ENCODE measurements at places on chromosomes 3 and 15. TPM values are rescaled to one million over a fixed set of nuclear protein-coding genes. Genes with fewer than 3 reads are reported as not detected.

GRCh38 chr15:74799255-74799855, 13.3 kb upstream of the LMAN1L start:
- no peak for DNase-seq

GRCh38 chr3:177426878-177427495, 229.7 kb upstream of the TBL1XR1 start:
- no peak for DNase-seq

- peak; percentile 7 for DNase-seq
Observed at GRCh38 chr3:57967590-57967989, 40.6 kb upstream of the FLNB start.

TEX264 gene
- total RNA-seq: 40.2 TPM

- no peak for DNase-seq
Observed at GRCh38 chr3:114487502-114487901, 193.7 kb downstream of the TIGIT start.

DNA sequence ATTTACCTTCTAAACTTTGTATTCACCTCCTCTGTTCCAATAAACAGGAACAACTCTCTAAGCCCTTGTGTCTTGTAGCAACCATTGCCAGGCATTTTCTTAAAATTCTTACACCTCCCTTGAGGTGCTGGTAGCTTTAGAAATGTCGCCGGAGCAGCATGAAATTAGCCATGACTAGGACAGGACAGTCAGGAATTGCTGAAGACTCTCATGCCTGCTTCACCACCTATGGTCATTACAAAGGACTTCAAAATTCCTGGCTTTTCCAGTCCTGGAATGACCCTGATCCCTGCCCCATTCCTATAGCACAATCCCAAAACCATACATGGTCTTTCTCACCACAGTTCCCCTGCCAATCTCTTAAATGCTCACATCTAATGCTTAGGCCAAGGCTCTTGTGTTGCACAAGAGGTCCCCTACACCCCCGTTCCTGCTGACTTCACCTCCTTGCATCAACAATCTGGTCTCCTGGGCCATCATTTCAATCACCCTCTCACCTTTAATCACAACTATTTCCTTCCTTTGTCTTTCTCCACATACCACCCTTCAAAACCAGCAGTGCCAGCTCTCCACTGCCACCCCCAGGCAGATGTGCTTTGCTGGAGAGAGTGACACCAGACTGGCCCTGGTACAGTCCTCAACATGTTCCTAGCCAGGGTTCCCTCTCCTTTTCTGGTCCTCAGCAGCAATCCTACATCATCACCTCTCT, 113.2 kb upstream of the TJP1 start:
- no peak for DNase-seq

ADAMTS17 gene
- 2.6 TPM for total RNA-seq

ZPLD1 gene
- total RNA-seq: not detected

DNA sequence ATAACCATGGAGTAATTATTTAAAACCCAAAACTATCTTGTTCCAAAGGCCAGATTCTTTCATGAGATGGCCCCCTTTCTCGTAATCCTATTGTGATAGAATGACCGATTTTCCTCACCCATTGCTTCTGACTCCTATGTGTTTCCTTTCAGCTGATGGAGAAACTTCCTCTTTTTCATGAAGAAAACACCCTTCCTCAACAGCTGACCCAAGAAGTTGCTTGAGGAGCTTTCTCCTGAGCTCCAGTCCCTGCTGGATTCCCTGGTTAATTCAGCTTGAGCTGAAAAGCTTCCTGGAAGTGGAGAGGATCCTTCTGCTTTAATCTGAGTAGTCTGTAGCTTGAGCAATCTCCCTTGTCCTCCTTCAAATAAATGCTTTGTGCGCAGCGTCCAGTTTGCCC, 75.0 kb downstream of the BFSP2 start:
- DNase-seq: no peak

DNA sequence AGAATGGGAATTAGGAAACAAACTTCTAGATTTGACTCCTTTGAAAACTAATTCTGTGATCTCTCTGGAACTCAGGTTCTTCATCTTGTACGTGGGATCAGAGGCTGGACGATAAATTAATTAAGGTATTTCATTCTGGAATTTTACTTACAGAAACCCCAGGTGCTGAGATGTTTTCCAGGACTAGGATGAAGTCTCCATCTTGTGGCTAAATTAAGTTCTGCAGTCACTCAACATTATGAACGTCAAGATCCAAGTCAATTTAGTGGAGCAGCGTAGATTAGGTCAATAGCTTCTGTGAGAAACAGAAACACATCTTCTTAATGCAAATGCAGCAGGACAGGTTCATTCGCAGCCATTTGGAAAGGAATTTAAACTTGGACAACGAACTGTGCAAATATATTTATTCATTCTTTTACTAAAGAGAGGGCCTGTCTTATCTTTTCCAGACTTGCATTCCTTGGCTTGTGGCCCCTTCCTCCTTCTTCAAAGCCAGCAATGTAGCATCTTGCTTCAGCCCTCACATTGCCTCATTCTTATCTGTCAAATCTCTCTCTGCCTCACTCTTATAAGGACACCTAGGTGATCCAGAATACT, 26.7 kb upstream of the TMC3 start:
- no peak for DNase-seq

GOLIM4 gene
- total RNA-seq: 73.7 TPM

TRH gene
- not detected for total RNA-seq

DNA sequence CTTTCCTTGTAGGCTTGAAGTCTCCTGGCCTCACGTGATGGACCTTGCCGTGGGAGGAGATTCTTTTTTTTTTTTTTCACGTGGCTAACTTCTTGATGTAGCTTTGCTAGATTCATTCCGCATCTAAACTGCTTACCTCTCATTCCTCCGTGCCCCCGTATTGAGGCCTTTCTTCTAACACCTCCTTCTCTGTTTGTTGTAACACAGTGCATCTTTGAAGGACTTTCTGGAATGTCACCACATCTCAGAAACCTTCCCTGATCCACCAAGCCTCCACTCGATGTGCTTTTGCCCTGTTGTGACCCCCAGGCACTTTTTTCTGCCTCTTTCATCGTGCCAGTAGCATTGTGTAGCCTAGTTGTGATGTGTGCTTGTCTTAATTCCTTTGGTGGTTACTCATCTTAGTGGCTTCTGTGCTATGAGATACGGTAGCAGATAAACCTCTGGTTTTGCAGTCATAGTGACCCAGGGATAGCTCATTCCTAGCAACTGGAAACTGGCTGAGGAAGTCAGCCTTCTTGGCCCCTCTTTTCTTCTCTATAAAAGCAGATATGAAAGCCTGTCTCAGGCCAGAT, 1.6 kb upstream of the BNC1 start:
- no peak for DNase-seq

GRCh38 chr3:112459750-112460149, 39.5 kb downstream of the BTLA start:
- DNase-seq: no peak

GRCh38 chr3:129318921-129319320, 40.3 kb downstream of the HMCES start:
- DNase-seq: peak; percentile 59

LIPH gene
- 0.20 TPM for total RNA-seq

GRCh38 chr3:31985831-31986230, 4.3 kb downstream of the ZNF860 start:
- no peak for DNase-seq

- DNase-seq: no peak
Observed at GRCh38 chr15:91576096-91576495, 277.4 kb upstream of the SLCO3A1 start.

DNA sequence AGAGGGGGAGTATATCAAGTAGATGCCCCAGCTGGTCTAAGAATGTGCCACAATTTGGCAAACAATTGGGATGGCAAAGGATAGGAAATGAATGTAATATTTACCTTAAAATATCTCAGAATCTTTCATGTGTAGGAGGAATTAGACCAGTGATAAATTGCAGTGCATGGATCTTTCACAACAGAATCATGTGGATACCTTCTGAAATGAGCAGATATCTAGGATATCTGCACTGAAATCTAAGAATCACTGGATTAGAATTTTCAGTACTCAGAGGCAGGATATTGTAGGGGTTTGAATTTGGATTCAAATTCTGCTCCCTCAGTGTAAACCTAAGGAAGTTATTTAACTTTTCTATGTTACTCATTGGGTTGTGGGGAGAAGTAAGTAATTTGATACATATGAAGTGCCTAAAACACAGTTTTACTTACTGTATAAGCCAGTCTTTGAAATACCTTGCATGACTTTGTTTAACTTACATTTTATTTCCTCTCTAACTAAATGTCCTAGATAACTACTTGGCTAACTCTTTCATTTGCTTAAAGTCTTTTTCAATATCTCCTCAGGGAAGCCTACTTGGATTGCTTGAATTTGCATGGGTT, 8.8 kb downstream of the IL1RAP start:
- DNase-seq: no peak

MFAP1 gene
- total RNA-seq: 21.2 TPM

- no peak for DNase-seq
Observed at GRCh38 chr3:26308454-26308853, 314.1 kb upstream of the LRRC3B start.

FSTL1 gene
- 439 TPM for total RNA-seq

- DNase-seq: no peak
Observed at GRCh38 chr3:25744470-25744869, 38.8 kb downstream of the NGLY1 start.

DNA sequence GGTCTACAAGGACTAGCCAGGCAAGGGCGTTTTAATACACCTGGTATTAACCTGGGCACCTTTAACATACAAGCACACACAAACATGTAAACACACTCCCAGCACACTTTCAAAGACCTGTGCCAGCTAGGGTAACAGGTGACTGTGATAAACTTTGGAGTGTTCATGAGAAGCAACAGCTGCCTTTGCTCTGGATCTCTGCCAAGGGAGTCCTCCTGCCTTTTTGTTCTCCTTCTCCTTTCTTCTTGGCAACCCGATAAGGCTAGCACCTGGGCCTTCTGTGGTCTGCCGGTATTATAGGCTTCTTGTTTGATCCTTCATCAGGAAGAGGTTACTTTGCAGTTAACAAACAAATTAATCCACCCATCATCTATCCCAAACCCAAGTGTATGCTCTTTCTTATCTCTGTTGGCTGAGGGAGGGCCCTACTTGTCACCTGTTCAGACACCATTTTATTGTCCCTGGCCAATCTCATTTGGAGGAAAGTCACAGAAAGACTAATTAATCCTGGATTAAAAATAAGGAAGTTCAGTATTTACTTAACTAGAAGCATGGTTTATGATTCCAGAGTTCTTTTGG, at the start of gene RETNLB:
Gene RETNLB, minus strand, starts transcription at position 7 of the 579 bp plus-strand sequence. CDS start 225 bp downstream, outside the sequence.
- no peak for DNase-seq

DNA sequence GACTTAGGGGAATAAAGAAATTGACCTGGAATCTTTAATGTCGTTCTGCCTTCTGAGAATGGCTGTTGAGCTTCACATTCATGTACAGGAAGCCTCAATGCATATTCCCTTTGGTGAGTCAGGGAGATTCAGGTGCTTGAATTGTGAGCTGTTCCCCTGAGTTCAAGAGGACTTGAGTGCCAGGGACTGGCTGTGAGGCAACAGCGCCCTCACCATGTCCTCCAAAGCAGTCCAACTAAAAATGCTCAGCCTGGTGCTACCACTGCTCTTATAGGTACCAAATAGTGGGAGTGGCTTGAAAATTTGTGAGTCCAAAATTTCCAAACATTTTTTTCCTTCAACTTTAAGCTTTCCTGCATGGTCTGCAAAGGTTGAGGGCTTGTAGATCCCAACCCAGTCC, 54.1 kb downstream of the LEO1 start:
- no peak for DNase-seq

DNA sequence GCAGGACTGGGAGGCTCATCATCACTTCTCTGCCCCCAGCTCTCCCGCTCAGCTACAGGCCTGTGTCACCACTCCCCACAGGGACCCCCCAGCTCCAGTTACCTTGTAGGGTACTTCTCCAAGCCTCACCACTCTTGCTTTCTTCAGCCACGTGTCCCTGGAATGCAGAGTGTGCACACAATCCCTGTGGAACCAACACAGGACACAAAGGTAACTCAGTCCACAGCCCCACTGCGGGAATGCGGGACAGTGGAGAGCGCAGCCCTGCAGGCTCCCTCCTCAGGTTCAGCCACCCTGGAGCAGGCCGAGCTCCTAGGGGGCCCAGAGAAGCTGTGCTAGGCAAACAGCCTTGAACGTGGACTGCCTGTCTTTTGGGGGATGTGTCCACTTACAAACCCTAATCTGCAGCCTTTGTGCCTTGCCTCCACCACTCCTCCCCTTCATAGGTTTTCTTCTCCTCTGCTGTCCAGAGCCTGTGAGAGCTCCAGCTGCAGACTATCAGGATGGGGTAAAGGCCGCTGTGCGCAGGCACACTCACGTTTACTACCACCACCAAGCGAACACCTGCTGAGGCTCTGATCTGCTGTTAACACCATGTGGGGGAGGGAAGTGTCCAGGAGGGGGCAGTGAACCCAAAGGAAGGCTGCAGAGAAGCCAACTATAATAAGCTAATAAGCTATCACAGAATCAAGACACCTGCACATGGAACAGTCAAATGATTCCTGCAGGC, 26.0 kb downstream of the XPC start:
- DNase-seq: no peak

GABRA5 gene
- total RNA-seq: 2.3 TPM
